ENCODE measurements at places on chromosomes 1 and 21.

DNA sequence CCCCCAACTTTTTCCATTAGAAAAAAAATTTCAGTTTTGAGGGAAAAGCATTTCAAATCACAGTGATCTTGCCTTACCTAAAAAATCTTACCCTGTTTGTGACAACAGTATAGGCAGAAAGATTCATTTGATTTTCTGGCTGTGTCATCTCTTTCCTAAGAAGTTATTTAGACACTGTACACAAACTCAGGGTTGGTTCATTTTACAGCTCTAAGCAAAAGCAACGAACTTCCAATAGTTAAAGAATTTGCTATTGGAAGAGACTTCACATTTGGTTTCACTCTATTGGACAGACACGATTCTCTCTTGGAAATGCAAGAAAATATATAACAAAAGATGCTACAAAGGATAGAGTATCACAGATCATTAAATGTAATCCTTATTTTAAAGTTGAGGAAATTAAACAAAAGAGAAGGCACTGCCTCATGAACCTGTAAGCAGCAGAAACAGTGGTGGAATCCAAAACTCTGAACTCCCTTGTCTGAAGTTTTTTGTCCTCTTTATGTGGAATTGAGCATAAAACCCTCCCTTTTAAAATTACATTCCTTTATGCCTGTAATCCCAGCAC, 20.8 kb downstream of the EYA3 start:
- DNase-seq: no peak

GRCh38 chr1:173275496-173275895, 68.4 kb upstream of the TNFSF4 start:
- DNase-seq: no peak

GRCh38 chr1:101389547-101389929, 152.7 kb downstream of the S1PR1 start:
- DNase-seq: no peak

DNA sequence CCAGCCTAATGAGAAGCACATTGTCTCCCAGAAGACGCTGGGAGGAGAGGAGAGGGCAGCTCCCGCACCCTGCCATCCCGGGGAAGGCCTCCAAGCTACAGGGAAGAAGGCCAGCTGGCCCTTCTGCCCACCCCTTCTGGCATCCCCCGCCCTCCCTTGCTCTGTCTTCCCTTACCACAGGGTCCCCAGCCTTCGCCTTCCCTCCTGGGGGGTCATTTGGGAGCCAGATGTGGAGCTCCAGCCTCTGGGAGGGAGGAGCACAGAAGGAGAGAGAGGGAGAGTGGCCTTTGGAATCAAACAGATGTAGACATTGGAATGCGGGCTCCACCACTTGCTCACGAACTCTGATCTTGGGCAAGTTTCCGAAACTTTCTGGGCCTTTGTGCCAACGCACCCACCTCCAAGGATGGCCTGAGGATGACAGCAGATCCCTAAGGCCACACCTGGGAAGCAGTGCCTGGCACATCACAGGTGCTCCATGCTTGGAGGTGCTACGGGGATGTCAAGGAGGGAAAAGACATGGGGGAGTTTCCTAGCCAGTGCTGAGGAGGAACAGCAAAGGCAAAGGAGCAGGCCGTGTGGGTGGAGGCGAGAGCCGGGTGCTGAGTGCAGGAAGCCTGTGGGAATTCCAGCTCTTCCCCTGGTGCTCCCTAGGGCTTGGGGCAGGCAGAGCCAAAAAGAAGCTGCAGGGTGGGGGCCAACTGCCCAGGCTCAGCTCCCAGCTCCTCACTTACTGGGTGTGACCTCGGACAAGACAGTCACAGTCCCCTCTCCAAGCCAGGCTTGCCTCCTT, 23.1 kb upstream of the RSPO1 start:
- DNase-seq: no peak

DNA sequence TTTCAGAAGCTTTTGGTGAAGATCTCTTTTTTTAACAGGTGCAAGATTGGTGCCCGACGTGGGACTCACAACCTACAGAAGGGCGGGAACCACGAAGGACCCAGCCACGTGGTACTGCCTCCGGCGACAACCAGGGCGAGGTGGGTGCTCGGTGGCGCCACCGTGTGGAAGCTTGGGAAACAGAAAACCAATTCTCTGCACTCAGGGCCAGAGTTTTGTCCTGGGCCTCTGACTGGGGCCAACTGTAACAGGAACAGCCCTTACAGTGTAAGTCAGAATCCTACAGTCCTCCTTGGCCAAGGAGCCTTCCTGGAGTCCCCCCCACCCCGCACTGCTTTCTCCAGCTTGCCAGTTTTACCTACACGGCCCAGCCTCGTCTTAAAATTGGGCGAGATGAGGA, 11.6 kb upstream of the S100A7A start:
- peak; percentile 38 for DNase-seq

DNA sequence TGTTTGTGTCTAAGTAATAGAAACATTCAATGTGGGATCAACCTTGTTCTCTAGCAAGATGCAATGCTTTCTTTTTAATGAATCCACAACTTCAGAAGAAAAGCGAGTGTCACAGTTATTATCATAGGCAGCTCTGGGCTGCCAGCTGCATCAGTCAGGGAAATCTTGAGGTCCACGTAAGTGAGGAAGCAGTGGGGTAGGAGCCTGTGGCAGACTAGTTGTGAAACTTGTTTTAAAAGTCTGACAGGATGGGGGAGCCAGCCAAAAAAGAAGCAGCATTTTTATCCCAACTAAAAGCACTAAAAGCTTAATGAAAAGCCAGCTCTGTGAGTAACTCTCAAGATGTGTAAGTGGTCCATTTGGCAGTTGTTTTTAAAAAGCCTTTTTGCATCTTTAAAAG, 113.1 kb downstream of the ZNF326 start:
- no peak for DNase-seq

DNA sequence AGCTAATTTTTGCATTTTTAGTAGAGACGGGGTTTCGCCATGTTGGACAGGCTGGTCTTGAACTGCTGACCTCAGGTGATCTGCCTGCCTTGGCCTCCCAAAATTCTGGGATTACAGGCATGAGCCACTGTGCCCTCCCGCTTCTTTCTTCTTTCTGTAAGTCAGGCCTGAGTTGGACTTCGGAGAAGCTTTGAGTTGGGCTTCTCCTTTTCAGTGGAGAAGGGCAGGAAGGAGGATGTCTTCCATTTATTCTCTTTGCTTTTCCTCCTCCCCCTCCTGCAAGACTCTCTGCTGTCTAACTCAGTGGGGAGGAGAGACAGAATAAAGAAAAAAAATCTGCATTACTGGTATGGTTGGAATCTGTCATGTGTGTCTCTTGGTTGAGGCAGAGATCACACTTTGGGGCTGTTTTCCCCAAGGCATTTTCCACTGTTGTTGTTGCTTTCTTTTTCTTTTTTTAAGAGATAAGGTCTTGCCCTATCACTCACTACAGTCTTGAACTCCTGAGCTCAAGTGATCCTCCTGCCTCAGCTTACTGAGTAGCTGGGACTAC, 13.2 kb upstream of the DEGS1 start:
- no peak for DNase-seq

GRCh38 chr1:156138458-156138867, 14.9 kb upstream of the SEMA4A start:
- DNase-seq: no peak

DNA sequence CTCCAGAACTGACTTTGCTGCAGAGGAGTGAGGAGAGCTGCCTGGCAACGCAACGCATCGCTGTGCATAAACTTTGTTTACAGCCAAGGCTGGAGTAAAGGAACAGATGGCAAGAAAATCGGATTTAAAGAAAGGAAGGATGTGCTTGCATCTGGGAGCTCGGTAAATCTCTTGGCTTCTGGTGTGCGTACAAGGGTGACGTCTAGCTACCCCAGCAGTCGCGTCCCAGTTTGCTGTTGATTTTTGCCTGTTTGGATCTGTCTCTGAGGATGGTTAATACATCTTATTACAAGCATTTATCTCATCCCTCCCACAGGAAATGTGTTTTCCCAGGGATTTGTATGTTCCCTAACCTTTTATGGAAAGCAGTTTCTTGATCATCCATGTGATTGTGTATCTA, 73.3 kb upstream of the RALGPS2 start:
- no peak for DNase-seq

- no peak for DNase-seq
These were observed 162.8 kb downstream of the HUNK start for GRCh38 chr21:32035617-32036016.

DNA sequence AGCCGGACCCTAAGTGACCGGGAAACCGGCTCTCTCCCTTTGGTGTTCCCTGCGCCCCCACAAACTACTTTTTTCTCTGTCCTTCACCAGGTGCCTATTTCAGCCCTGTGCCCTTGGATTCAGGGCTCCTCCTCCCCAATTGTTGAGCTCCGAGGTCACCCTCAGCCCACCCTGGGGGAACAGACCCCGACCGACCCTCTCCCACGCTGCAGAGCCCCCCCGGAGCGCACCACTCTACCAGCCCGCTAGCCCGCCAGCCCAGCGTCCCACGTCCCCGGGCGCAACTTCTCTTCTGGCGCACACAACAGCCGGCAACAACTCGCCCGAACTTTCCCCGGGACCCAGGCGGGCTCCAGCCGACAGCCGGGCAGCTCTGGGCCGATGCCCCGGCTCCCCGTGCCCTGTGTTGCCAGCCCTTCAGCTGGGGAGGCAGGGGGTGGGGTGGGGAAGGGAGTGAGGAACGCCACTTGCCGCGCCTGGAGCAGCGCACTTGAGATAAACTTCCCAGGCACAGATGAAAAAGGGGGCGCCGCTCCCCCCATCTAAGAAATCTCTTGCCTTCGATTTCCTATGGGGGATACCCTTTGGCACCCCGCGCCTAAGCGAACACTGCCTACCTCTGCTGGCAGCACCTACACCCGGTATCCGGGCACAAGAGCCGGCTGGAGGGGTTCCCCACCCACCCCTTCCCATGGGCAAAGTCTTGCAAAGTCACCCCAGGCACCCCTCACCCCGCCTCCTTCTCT, 997 bp downstream of the CASZ1 start:
- DNase-seq: no peak

DNA sequence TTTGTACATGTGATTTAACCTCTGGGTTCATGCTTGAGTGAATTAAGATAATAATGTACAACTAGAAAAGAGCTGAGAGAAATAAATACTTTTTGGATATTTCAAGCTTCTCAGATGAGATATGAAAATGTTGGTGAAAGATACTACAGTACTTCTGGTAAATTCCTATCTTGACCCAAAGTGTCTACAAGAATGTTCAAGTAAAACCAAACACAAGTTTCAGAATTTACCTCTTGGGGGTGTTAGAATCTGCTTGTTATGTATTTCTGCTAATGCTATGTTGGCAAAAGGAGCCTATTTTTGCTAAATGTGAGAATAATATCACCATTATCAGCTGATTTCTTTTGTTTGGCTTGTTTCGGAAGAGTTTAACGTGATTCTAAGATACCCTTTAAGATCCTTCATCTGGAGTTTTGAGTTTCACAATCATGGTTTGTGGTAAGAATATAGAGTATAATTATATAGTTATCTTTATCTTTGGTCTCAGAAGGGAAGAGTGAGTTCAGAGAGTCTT, 388.5 kb downstream of the LMO4 start:
- no peak for DNase-seq

DNA sequence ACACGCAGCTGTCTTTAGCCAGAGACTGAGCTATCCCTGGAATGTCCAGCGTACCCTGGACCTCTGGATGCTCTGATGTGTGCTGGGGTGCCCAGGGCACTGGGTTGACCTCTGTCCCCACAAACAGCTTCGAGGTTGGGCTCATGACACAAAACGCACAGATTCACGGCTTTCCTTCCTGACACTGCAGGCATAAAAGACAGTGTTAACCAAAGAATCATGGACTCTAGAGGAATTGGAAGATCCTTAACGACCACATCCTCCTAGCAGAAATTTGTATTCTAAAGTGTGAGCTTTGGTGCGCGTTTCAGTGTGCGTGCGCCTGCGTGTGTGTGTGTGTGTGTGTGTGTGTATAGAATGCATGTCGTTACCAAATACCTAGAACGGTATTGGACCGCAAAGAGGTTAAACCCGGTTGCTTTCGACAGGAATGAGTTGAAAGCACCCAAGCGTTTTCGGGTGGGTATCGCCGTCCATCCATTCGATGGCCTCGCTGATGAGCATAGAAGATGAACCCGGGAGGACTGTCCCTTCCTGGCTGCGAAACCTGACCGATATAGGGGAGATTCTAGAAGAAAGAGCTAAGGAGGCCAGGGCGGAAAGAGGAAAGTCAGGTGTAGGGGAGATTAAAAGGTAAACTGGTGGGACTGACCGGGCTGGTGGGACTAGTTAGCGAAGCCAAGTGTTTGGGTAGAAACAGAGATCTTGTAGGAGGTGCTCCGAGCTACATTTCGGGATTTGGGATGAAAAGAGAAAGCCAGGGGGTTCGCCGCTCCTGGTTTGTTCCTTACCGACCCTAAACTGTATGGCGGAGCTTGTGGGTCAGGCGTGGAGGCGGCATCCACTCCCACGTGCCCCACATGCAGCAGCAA, 6.8 kb upstream of the LHX9 start:
- no peak for DNase-seq

DNA sequence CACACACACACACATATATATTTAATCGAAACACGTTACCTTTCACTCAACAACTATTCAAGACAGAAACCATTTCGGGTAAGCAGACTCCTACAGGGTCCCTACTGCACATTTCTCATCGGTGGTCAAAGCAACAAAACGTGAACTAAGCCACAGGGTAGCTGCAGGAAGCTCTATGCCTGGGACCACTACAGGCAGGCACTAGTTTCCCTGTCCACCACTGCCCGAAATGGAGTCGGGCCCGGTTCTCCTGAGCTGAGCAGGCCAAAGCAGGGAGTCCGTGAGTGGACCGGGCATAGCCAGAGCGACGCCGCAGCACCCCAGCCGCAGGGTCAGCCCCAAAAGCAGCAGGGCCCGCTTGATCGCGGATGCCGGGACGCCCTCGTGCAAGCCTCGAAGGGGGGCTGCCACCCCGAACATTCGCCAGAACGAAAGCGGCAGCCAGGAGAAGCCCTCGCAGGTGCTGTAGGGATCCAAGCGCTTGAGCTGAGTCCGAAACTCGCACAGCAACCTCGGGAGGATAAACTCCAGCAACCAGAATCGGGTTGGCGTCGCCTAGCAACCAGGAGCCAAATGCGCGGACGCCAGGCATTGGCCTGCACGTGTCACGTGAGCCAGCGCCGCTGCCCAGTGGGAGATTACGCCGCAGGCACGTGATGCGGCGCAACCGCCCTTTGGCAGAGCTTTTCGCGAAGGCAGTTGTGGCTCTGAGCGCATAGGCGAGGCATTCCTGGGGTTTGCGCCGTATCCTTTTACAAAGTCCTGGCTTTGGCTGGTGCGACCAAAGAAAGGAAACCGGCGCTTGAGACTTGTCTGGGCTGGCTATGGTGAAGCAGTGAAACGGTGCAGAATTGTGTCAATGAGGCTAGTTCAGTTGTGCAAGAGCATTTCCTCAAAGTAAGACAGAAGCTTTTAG, 13.9 kb upstream of the DDI2 start:
- DNase-seq: peak; percentile 83

- no peak for DNase-seq
These were observed at the start of gene TTLL10 for GRCh38 chr1:1173793-1174415. Gene TTLL10, plus strand, starts transcription at chr1:1173880. Its CDS starts 5,336 bp downstream, at chr1:1179216.

- no peak for DNase-seq
These were observed 4.6 kb downstream of the KRTAP10-12 start for GRCh38 chr21:44701541-44701940.

DNA sequence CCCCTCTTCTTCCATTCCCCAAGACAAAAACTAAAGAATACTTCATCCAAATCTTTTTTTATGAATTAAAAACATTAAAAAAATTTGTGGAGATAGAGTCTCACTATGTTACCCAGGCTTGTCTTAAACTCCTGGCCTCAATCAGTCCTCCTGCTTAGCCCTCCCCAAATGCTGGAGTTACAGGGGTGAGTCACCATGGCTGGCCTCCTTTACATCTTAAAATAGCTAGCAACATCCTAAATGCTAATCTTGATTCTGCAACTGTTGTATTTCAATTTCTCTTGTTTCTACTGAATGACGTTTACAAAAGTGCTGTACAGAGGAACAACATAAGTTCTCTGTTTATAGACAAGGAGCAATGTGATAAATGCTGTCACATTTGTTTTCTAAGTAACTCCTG, 483.5 kb downstream of the ADGRL2 start:
- no peak for DNase-seq

Data from stimulated activated CD8-positive, alpha-beta memory T cell treated with anti-CD3 and anti-CD28 coated beads, Interleukin-4, amount 100 ng/mL, for 24 hours (primary cell).